ENCODE measurements at places on chromosomes 7 and 10. TPM values are rescaled to one million over a fixed set of nuclear protein-coding genes. Genes with fewer than 3 reads are reported as not detected.

GRCh38 chr7:118777308-118777707 is 552.8 kb downstream of the ANKRD7 start:
- no peaks in the 10 kb centered on the region for H3K27me3 ChIP-seq
- no peak overlapping the region for H3K27ac ChIP-seq
- H3K4me1 ChIP-seq, result no peaks in the 10 kb centered on the region

- peak overlapping the region; percentile 57 for H3K27ac ChIP-seq
- DNase-seq, result peak; percentile 56
- peaks cover 11% of the 10 kb centered on the region for H3K4me1 ChIP-seq
Measured at GRCh38 chr10:12720217-12720981, 281.1 kb downstream of the CCDC3 start.

DNA sequence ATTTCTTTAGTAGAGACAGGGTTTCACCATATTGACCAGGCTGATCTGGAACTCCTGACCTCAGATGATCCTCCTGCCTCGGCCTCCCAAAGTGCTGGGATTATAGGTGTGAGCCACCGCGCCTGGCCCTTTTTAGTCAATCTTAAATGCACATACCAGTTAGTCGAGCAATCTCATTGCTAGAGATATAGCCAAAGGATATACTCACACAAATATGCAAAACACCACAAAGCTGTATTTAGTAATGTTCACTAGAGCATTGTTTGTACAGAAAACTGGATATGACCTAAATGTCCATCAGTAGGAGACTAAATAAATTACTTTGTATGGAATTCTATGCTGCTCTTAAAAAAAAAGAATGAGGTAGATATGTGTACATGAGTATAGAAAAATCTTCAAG is 24.5 kb upstream of the IL6 start:
- H3K36me3 ChIP-seq, result no peaks in the 10 kb centered on the region
- no peak overlapping the region for H3K4me3 ChIP-seq
- DNase-seq, result no peak
- H3K27ac ChIP-seq, result no peak overlapping the region
- H3K4me1 ChIP-seq, result no peaks in the 10 kb centered on the region

DNA sequence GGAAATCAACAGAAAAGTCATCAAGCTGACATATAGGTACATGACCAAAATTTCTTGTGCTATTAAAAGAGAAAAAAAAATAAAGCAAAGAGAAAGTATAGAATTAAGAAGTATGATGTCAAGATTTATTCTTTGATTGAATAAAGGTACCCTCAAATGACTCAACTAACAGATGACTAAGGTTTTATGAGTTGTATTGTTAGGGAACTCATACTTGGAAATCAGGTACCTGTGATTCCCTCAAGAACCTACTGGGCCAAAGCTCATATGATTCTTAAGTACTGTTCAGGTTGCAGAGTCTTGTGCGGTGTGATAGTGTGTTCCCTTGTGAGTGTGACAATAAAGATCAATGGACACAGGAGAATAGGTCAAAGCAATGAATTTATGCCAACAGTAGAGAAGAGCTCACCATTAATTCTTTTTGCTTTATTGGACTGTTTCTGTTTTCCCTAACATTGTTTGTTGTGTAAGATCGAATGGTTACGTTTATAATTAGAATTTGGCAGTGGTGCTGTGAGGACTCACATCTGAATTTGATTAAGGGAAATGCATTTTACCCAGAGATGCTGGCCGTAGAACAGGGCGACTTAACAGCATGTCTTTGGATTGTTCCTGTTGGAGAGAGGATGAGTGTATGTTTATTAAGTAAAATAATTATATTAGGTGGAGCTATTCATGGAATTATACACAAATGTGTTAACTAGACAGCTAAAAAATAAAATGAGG is 293.2 kb upstream of the SEMA3D start:
- H3K27ac ChIP-seq, result no peak overlapping the region
- no peaks in the 10 kb centered on the region for H3K27me3 ChIP-seq
- H3K4me1 ChIP-seq, result no peaks in the 10 kb centered on the region
- no peak overlapping the region for H3K4me3 ChIP-seq
- H3K36me3 ChIP-seq, result no peaks in the 10 kb centered on the region

DNA sequence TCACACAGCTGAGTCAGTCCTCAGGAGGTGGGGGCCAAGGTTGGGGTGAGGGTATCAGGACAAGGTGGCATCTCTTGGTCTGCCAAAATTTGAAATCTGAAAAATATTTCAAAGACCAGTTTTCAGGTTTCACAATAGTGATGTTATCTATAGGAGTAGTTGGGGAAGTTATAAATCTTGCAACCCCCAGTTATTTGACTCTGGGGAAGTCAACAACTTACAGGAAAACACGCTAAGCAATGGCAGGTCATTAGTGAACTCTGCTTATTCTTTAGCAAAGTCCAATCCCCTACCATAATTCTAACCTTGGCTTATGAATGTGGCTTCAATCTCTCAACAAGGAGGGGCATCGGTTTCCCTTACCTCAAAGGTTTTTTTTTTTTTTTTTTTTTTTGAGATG is 94.9 kb downstream of the MARCHF5 start:
- no peaks in the 10 kb centered on the region for H3K27me3 ChIP-seq
- H3K36me3 ChIP-seq, result no peaks in the 10 kb centered on the region
- H3K4me3 ChIP-seq, result no peak overlapping the region
- DNase-seq, result no peak
- H3K4me1 ChIP-seq, result no peaks in the 10 kb centered on the region
- H3K27ac ChIP-seq, result no peak overlapping the region

- H3K27me3 ChIP-seq, result no peaks in the 10 kb centered on the region
- no peak overlapping the region for H3K27ac ChIP-seq
- no peaks in the 10 kb centered on the region for H3K36me3 ChIP-seq
- DNase-seq, result no peak
- H3K4me1 ChIP-seq, result no peaks in the 10 kb centered on the region
Measured at GRCh38 chr10:76126607-76127527, 695.4 kb downstream of the LRMDA start.

Gene TPST1
- total RNA-seq, result 23.2 TPM

- H3K27ac ChIP-seq, result no peak overlapping the region
- no peak for DNase-seq
Measured at GRCh38 chr10:77287647-77288120, 349.9 kb downstream of the KCNMA1 start.

- H3K4me3 ChIP-seq, result no peak overlapping the region
- H3K4me1 ChIP-seq, result no peaks in the 10 kb centered on the region
- H3K27me3 ChIP-seq, result no peaks in the 10 kb centered on the region
- DNase-seq, result no peak
Measured at GRCh38 chr10:109412353-109412752, 511.0 kb downstream of the XPNPEP1 start.

Gene ENTPD1
- 26.9 TPM for total RNA-seq

DNA sequence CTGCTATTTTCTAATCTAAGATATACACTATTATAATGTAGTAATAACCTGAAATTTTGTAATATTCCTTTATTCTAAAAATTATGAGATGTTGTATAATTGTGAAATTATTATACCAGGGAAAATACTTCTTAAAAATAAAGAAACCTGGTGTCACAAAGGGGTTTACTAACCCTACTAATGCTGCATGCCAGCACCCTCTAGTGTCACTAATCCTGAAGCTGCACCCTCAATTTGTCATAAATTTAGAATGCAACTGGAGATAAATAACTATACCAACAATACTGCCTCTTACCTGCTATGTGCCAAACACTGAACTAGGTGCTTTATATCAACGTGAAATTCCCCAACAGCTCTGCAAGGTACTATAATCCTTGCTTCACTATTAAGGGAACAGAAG is 30.8 kb downstream of the TM9SF3 start:
- H3K4me3 ChIP-seq, result no peak overlapping the region
- H3K4me1 ChIP-seq, result no peaks in the 10 kb centered on the region
- H3K27ac ChIP-seq, result no peak overlapping the region
- no peak for DNase-seq

Gene HOXA9
- 9.0 TPM for total RNA-seq

Gene PTPRZ1
- total RNA-seq, result 36.9 TPM

- no peaks in the 10 kb centered on the region for H3K36me3 ChIP-seq
- H3K4me1 ChIP-seq, result no peaks in the 10 kb centered on the region
- H3K27me3 ChIP-seq, result no peaks in the 10 kb centered on the region
- DNase-seq, result no peak
Measured at GRCh38 chr7:87083865-87084519, 24.5 kb upstream of the ELAPOR2 start.

GRCh38 chr10:43125881-43126731 is 12.1 kb upstream of the CSGALNACT2 start:
- no peak overlapping the region for H3K4me3 ChIP-seq
- no peaks in the 10 kb centered on the region for H3K36me3 ChIP-seq
- no peak overlapping the region for H3K27ac ChIP-seq
- no peaks in the 10 kb centered on the region for H3K27me3 ChIP-seq

DNA sequence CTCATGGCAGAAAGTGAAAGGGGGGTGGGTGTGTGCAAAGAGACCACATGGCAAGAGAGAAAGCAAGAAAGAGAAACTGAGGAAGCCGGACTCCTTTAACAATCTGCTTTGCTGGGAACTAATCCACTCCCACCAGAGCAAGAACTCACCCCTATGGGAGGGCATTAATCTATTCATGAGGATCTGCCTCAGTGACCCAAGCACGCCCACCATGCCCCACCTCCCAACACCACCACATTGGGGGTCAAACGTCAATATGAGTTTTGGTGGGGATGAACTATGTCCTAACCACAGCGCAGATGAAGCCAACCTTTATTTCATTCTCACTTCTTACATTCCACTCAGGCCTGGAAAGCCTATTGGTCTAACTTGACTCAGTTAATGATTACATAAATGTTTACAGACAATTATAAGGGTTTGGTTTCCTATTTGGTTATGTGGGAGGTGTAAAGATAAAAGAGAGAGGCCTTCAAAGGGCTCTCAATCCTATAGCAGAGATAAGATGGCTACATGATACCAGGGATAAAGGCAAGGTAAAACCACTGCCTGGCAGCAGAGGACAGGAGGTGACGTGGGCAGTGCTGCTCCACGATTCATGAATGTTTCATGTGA is 601.8 kb downstream of the PARD3 start:
- no peaks in the 10 kb centered on the region for H3K36me3 ChIP-seq
- DNase-seq, result no peak
- H3K4me3 ChIP-seq, result no peak overlapping the region

GRCh38 chr7:45349090-45349489 is 191.5 kb downstream of the RAMP3 start:
- H3K27ac ChIP-seq, result no peak overlapping the region
- no peaks in the 10 kb centered on the region for H3K36me3 ChIP-seq
- no peaks in the 10 kb centered on the region for H3K27me3 ChIP-seq

DNA sequence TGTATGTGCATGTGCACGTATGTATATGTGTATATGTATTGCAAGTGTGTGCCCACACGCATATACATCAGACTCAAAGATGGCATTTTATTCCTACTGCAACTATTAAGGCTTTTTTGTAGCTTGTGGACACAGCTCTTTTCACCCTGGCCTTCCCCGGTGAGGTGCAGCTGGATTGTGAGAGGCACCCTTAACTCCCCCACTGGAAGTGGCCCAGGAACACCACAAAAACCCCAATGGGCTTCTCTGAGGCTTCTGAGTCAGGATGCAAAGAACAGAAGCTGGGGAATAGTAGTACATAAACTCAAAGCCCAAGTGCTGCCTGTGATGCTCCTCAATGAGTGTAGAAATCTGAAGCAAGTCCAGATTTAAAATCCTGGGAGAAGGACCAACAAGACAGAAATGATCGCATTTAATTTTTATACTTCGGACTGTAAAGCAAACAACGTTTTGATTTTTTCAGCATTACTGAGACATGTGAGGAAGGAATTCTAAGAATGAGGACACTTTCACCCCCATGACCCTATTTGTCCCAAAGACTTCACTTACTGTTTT is 369.2 kb upstream of the MGMT start:
- no peaks in the 10 kb centered on the region for H3K36me3 ChIP-seq
- H3K4me3 ChIP-seq, result no peak overlapping the region
- no peak overlapping the region for H3K27ac ChIP-seq
- no peak for DNase-seq
- H3K4me1 ChIP-seq, result no peaks in the 10 kb centered on the region

GRCh38 chr10:37680243-37680683 is 177.1 kb downstream of the ZNF248 start:
- H3K27me3 ChIP-seq, result no peaks in the 10 kb centered on the region
- no peak overlapping the region for H3K27ac ChIP-seq
- H3K4me3 ChIP-seq, result no peak overlapping the region
- H3K4me1 ChIP-seq, result no peaks in the 10 kb centered on the region
- DNase-seq, result no peak

DNA sequence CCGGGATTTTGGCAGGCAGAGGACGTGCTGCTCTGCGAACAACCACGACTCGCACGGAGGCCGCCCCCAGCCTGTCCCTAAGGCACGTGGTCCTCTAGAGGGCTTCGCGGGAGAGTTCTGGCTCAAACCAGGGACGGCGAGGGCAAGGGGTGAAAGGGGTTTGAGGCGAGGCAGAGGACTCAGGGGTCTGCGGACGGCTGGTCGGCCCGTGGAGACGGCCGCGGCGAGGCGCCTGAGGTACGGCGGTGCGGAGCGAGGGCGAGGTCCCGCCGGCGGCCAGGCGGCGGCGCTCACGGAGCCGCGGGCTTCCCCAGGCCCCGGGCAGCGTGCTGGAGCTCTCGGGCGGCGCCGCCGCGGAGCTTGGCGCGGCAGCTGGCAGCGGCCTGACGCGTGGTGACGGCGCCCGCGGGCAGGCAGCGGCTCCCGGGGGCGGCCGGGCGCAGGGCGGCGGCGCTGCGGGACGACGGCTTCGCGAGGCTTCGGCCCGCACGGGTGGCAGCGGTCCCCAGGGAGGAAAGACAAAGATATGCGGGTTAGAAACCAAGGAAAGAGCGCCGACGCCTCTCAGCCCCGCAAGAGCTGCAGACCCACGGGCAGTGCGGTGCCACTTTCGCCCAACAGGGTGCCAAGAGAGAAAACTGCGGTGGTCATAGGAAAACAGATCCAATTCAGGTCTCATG is 44.8 kb downstream of the ZNF800 start:
- H3K4me1 ChIP-seq, result no peaks in the 10 kb centered on the region
- DNase-seq, result peak; percentile 54
- H3K27me3 ChIP-seq, result no peaks in the 10 kb centered on the region
- peak overlapping the region; percentile 26 for H3K4me3 ChIP-seq
- no peaks in the 10 kb centered on the region for H3K36me3 ChIP-seq
- H3K27ac ChIP-seq, result no peak overlapping the region

- no peaks in the 10 kb centered on the region for H3K27me3 ChIP-seq
- no peaks in the 10 kb centered on the region for H3K4me1 ChIP-seq
- H3K27ac ChIP-seq, result no peak overlapping the region
- no peaks in the 10 kb centered on the region for H3K36me3 ChIP-seq
Measured at GRCh38 chr7:32539366-32539765, 44.1 kb downstream of the AVL9 start.

DNA sequence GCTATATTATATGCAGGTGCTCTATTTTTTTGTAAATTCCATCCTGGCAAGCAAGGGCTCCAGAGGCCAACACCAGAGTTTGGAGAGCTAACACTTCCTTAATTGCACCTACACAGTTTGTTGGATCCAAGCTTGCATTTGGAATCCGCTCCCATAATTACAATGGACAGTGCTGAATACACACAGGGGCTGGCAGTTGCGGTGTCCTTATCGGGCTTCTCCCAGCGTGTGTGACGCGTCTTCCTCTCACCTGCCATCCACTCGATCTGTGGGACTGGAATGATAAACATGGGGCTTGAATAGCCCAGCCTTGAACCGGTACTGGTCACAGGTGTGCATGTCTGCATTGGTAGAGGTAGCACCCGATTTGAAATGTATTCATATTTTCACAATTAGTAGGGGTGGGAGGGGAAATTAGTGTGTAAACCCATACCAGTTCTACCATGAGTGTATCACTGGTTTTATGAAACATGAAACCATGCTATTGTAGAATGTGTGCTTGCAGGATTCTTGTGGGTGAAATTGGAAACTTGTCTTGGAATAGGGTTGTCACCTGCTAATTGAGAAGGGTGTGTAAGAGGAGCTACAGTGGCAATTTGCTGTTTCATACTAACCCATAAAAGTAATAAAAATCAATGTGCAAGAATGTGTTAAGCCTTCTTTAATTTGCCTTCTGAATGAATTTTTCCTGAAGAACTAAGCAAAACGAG is 316.5 kb downstream of the WDR11 start:
- H3K27me3 ChIP-seq, result no peaks in the 10 kb centered on the region
- no peaks in the 10 kb centered on the region for H3K4me1 ChIP-seq
- no peak overlapping the region for H3K4me3 ChIP-seq
- H3K36me3 ChIP-seq, result no peaks in the 10 kb centered on the region
